ENCODE measurements at places on chromosomes 2 and 18.
A peak's percentile ranks its signal among the peaks of the same experiment; 100 is the strongest.

DNA sequence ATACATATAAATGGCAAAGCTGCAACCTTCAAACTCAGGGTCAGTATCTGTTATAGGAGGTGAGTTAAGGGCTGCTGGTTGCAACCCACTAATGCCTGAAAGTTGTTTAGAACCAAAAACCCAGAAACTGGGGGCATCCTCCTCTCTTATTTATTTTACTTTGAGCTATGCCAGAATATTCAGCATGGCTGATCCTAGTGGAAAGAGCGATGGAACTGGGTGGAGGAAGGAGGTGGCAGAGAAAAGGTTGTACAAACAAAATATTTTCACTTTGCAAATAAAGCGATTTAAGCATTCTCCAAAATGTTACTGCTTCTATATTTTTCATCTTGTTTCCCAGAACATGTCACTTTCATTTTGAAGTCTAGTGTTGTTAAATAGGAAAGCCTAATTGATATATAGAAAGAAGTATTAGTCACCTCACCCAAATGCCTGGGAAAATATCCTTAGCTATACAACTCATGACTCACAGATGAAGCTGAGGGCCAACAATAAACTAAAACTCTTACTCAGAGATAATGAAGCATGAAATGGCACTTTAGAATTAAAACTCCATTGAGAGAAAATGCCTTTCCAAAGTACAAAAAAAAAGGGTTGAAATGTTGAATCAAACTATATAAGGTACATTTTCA lies 251.4 kb upstream of the UBE2E3 start:
- DNase-seq: peak; percentile 88

DNA sequence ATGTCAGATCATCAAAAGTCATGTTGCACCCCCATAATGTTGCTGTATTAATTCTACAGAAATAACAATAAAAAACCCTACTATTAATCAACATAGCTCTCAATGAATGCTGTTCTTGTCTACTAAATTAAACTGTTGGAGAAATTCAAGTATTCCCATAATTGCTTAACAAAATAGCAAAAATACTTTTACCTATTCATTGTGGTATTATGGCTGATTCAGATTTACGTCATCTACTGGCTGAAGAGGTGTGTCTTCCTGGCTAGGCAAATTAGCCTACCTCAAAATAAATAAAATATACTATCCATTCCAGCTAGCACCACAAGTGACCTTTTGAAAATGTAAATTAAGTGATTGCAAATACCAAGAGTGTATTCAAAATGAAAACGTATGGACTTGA lies 249.4 kb downstream of the MEIS1 start:
- no peak for DNase-seq

DNA sequence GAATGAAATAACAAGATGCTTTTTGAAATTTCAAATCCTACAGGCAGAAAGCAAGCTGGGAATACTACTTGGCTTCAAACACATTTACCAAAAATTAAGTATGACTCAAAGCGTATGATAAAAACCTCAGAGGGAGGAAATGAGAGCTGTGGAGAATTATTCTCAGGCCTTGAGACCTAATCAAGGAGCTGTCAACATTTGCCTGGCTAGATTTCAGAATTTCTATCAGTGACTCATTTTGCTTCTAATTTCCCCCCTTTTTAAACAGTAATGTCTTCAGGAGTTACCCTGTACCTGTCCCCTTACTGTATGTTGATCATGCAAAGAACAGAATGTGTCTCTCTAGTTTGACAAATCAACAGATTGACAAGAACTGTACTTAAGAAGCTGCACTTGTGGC lies 1324.5 kb upstream of the DDX18 start:
- DNase-seq: no peak

DNA sequence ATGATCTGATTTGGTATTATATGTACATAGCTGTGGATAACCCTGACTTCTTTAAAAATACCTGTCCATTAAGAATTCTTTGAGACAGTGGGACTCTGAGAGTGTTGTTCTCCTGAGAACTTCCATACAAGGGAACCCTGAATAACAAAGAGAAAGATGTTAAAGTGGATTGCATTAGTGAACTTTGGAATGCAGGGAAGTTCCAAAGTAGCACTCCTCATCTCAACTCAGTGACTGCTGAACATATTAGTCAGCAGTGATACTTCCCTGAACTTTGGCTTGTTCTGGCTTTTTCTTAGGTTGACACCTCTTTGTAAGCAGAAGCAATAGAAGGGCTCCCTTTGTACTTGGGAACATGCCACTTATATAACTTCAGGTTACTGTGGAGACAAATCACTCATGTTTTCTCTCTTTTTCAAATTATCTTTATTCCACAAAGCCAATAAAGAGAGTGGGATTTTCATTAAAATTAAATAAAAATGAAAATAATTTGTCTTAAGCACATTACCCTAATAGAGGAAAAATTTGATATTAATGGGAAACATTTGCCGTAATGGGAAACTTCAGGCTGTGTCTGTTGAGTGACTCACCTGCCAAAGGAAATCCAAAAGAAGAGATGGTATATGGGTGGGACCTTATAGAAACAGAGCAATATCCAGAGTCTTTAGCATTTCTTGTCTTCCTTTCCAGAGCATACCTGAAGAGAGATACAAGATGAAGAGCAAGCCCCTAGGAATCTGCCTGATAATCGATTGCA lies 33.3 kb downstream of the CFLAR start:
- peak; percentile 85 for DNase-seq

DNA sequence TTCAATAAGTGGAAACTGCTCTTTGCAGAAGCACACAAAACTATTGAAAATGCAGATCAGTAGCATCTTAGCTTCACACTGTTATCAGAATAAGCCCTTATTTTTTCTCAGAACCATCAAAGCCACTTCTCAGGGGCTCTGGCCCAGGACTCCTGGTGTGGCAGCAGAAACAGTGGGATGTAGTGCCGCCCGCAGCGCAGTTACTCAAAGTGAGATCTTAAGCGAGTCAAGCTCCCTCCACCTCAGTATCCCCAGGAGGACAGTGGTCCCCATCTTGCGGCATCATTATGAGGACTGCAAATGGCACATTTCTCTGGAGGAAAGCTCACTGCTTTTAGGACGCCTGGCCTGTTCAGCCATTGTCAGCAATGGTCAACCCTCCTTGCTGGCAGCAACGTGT lies 60.0 kb downstream of the MBP start:
- DNase-seq: no peak

GRCh38 chr2:163779970-163780597 lies 44.3 kb upstream of the FIGN start:
- DNase-seq: no peak

DNA sequence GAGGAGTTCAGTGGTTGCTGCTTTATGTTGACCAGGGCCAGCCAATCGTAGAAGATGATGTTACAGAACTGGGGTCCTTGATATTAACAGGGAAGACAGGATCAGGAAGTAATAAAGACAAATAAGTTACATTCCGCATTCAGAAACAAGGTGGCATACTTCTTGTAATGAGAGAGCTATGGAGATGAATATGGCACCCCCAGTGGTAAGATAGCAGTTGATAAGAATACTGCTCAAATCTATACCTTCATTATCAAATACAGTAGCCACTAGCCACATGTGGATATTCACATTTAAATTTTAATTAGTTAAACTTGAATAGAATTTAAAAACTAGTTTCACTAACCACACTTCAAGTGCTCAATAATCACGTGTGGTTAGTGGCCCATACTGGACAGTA lies 290.4 kb upstream of the RBMS1 start:
- no peak for DNase-seq

DNA sequence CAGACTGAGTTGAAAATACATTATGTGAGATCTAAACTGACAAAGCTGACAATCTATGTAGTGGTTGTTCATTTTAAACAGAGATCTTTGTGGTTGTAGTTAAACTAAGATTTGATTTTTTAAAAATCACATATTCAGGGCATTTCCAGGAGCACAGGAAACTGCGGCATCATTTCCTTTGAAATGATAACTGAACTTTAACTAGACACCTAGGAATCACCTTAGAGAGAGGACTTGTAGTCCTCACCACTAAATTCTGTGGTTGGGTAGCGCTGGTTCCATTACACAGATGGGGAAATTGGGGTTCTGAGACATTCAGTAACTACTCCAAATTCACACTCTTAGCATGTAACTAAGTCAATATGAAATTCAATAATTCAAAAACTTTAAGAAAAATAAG lies 96.0 kb upstream of the TRIB2 start:
- no peak for DNase-seq

DNA sequence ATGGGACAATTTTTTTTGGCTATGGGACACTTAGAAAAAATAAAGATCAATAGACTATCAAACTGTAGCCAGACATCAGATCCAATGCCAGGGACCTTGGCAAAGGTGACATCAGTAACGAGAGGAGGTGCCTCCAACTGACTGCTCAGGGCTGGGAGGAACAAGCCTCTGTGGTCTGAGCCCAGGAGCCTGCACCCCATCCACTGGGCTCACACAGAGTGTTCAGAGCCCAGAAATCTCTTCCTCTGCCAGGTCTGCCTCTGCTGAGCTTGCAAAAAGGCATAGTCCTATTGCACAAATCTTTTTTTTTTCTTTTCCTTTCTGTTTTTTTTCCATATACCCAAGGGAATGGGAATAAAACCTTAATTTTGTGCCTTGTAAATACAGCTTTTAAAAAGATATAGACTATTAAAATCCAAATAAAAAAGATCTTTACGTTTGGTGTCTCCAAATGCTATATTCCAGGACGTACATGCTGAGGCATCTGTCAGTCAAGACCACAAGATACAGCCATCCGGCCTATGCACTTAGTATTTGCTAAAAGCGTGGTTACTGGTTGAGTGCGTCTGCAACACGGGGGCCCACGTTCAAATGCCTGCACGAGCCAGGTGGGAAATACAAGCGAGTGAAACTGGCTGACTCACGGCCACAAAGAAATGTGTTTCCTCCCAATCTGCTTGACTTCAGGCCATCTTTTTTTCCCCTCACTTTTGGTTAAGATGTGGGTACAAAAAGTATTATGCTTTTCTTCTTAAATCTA lies 7.8 kb upstream of the ARHGAP25 start:
- DNase-seq: no peak

- DNase-seq: peak; percentile 36
Measured at GRCh38 chr2:196696423-196697079, 57.0 kb downstream of the CCDC150 start.

GRCh38 chr2:172181840-172182239 lies 79.1 kb upstream of the DLX2 start:
- DNase-seq: no peak

GRCh38 chr2:37561615-37562569 lies 109.5 kb downstream of the CDC42EP3 start:
- peak; percentile 92 for DNase-seq

- DNase-seq: peak; percentile 34
Measured at GRCh38 chr2:100242476-100242875, 79.8 kb downstream of the LONRF2 start.

GRCh38 chr2:56729212-56729611 lies 545.4 kb downstream of the CCDC85A start:
- no peak for DNase-seq

DNA sequence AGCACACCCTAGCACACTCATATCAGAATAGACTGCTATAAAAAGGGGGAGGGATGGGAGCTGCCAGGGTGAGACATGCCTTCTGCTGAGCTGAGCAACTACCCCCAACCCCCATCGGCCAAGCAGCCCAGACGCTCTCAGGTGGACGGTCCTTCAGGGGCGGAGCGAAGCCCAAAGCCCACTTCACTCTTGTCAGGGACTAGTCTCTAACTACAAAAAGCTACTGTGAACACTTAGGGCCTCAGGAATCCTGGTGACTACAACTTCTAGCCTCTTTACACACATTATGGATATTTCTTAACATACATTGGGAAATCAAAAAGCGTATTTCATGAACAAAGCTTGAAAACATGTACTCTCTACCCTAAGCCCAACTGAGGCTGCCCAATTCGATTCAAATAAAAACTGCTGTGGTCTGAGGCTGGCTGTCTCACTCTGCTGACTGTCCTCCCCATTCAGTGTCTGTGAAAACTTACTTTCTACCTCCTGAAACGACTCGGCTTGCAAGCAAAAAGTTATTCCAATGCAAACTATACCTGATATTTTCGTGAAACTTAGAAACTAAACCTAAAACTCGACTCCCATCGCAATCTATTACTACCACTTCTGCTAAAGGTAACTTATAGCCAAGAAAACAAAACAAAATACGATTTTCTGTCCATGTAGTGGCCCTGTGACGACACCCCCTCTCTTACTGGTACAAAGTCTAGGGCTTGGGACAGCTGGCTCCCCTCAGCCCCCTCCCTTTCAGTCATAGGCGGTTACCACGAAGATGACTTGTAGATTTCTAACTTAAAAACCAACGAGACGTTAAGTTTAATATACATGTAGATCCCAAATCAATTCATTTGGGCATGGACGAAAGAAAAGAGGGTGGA lies 1.2 kb downstream of the SERTAD2 start:
- peak; percentile 54 for DNase-seq

GRCh38 chr2:118177884-118178283 lies 89.6 kb downstream of the INSIG2 start:
- no peak for DNase-seq

DNA sequence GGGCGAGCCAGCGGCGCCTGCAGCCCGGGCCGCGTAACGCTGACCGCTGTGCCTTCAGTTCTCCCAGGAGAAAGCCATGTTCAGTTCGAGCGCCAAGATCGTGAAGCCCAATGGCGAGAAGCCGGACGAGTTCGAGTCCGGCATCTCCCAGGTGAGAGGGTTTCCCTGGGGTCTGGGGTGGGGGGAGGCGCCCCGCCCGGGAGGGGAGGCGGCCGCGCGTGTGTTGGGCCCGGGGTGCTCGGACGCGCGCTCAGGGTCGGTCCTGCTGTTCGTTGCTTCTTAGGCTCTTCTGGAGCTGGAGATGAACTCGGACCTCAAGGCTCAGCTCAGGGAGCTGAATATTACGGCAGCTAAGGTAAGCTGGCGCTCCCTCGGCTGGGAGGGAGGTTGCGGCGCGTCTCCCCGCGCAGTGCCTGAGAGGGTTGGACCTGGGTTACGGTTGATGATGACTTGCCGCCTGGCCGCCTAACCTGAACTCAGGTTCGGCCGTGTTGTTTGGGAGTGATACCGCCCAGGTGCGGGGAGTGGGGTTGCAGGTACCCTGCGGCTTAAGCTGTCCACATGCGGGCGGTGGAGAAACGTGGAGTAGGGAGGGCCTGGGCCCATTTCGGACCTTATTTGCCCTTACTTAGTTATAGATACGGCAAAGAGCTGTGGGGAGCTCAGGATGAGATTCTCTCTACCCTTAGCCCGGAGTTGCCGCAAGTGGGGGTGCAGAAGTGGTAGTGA lies 638 bp downstream of the RPS7 start:
- DNase-seq: no peak

- DNase-seq: no peak
Measured at GRCh38 chr2:71130905-71131244, 441 bp downstream of the MPHOSPH10 start.

DNA sequence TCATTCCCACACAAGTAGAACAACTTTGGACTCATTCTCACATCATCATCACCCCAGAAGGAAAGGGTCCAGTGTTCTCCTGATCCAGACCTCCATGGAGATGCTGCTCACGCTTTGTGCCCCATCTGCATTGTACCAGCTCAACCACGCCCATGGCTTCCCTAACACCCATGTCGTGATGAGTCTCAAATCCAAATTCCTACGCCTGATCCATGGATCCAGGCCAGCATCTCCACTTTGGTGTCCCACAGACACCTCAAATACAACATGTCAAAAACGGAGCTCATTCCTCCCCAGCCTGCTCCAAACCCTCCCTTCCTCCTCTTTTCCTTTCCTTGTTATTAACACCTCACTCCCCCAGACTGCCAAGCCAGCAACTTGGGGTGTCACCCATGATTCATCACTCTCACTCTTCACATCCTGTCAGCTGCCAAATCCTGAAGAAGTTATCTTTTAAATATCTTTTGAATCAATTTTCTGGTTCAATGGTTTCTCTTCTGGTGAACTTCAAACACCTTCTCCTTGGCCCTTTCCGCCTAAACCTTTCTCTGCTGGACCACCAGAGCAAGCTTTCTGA lies 30.2 kb upstream of the FAM124B start:
- DNase-seq: no peak

GRCh38 chr2:150008901-150009300 lies 421.3 kb upstream of the MMADHC start:
- no peak for DNase-seq

Measured in fibroblast of skin of scalp (primary cell).